ENCODE measurements at places on chromosomes 7 and 10.

DNA sequence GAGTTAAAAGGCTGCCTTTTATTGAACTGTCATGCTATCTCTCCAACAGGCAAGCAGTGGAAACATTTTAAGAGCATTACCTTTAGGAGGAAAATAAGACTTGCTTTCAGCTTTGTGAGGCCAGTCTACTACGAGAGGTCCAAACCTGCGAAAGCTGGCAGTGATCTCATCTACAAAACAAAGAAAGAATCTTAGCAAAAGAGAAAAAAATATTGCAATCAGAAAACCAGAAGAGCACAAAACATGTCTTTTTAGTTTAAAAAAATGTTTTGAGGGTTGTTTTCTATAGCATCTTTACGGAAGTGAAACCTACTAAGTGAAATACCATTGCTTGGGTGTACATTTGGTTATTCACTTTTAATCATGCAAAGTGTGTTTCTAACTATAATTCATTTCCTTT is 147.9 kb downstream of the CPEB3 start:
- no peak for DNase-seq

DNA sequence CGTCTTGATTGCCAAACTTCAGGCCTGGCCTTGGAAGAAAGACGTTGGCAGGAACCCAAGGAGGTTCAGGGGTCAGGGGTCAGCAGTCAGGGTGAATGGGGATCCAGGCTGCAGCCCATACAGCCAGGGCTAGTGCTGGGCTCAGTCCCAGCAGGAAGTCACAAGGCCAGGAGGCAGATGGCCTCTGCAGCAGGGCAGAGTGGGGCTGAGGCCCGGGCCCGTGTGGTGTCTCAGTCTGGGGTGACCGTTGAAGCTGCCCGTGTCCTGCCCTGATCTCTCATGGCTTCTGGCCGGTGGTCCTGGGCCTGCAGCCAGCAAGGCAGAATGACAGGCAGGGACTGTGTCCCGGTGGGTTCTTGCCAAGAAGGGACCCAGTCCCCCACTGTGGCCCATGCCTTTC is 26.6 kb upstream of the PURB start:
- no peak for DNase-seq

DNA sequence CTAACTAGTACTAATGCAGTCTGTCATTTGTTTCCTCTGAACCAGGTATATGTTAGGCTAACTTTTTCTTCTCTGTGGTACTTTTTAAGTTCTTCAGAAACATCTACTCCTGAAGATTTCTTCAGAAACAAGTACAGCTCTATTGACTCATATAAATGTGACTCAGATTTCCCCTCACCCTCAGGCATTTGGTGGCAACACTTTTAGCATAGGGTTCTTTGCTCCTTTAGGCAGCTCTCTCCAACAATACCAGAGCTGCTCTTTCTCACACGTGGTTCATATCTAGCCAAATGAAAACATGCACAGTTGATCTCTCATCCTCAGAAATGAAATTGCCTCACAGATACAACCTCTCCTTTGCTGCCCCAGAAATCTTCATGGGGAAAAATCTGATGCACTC is 939.8 kb downstream of the SORCS1 start:
- no peak for DNase-seq

- peak; percentile 57 for DNase-seq
Observed at GRCh38 chr10:20004087-20004523, 187.9 kb downstream of the PLXDC2 start.

DNA sequence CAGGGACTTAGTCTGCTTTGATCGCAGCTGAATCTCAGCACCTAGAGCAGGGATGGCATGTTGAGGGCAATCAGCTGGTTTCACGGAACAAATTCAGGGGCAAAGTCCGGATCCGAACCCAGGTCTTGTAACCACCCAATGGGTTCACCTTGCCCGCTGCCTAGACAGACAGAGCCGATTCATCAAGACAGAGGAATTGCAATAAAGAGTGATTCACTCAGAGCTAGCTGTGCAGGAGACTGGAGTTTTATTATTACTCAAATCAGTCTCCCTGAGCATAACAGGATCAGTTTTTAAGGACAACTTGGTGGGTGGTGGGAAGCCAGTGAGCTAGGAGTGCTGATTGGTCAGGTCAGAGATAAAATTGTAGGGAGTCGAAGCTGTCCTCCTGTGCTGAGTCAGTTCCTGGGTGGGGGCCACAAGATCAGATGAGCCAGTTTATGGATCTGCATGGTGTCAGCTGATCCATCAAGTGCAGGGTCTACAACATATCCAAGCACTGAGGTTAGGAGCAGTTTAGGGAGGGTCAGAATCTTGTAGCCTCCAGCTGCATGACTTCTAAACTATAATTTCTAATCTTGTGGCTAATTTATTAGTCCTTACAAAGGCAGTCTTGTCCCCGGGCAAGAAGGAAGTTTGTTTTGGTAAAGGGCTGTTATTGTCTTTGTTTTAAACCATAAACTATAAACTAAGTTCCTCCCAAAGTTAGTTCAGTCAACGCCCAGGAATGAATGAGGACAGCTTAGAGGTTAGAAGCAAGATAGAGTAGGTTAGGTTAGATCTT is 43.5 kb upstream of the CHST3 start:
- no peak for DNase-seq

- no peak for DNase-seq
Observed at GRCh38 chr7:2461268-2462026, 14.8 kb downstream of the GRIFIN start.

- DNase-seq, result peak; percentile 29
Observed at GRCh38 chr7:123747620-123748141, 1.1 kb downstream of the WASL start.

GRCh38 chr10:124157271-124157681 is 63.9 kb upstream of the CHST15 start:
- DNase-seq, result no peak

GRCh38 chr10:33419311-33419710 is 84.8 kb upstream of the NRP1 start:
- DNase-seq, result no peak

DNA sequence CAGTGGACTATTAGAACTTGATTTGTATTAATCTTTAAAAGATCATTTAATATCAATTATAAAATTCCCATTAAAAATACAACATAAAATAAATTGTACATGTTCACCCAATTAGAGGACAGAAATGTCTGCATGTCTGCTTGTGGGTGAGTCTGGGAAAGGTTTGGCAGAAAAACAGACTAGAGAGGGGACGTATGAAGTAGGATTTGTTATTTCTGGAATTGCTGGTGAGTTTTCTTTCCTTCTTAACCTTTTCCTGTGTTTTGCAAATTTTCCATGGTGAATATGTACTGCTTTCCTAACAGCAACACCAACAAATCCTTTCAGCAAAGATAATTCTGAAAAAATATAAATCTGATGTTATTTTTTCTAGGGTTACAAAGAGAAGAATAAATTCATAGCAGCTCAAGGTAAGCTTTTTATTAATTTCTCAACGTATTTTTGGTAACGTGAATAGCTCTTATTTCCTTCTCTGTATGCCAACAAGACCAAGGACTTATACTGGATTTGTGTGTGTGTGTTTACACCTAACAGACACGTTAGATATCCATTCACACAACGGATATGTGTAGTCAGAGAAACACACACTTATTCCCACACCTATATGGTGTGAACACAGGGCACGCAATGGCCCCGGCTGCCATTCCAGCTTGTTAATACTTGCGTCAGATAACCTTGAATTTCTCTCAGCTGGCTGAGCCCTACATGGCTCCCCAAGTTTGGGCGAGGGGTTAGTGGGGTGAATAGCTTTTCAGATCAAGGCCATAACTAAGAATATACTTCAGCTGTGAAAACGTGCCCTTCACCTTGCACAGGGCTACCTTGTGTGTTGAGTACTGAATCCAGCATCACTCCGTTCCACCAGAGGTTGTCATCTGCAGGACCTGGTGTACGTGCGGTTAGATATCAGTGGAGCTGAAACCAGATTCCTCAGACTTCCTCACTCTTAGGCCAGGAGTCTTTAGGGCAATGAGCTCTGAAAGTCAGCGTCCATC is 64.6 kb downstream of the MKI67 start:
- DNase-seq, result no peak

DNA sequence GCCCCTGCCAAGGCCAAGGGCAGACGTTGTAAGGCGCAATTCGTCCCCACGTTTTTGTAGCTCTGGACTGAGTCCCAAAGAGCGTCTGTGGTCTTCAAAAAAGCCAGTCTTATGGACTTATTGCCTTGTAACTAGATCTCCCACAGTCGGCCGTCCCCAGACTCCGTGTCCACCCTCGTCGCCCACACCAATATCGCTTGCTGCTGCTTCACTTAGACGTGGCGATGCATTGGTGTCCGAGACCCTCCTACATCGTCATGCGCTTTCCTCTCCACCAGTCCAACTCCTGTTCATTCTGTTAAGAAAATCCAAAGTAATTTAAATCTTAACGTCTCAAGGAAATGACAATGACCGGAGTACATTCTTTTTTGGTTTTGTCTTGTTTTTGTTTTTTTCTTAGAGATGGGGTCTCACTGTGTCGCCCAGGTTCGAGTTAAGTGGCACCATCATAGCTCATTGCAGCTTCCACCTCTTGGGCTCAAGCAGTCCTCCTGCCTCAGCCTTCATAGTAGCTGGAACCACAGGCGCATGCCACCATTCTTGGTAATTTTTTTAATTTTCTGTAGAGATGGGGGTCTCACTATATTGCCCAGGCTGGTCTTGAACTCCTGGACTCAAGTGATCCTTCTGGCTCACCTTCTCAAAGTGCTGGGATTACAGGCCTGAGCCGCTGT is 851 bp downstream of the KIFBP start:
- DNase-seq, result no peak

DNA sequence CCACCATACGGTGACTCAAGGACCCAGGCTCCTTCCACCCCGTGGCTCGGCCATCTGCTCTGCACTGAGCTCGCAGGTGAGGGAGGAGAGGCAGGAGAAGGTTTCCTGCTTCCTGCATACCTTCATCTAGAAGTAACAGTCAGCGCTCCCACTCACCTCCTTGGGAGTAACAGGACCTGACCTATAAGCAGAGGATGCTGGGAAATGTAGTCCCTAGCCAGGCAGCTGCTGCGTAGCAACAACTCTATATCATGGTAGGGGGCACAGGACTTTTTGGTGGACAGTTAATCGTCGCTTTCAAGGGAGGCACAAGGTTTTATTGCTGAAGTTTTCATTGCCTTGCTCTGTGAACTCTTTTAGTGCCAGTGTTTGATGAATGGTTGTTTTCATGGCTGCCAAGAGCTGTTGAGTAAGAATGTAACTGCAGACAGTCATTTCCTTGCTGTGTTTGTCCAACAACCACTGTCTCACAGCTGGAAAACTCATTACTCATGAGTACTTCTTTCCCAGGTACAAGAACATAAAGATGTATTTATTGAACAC is 10.2 kb upstream of the ZFYVE27 start:
- no peak for DNase-seq

GRCh38 chr7:115827305-115828045 is 203.1 kb downstream of the TFEC start:
- no peak for DNase-seq

DNA sequence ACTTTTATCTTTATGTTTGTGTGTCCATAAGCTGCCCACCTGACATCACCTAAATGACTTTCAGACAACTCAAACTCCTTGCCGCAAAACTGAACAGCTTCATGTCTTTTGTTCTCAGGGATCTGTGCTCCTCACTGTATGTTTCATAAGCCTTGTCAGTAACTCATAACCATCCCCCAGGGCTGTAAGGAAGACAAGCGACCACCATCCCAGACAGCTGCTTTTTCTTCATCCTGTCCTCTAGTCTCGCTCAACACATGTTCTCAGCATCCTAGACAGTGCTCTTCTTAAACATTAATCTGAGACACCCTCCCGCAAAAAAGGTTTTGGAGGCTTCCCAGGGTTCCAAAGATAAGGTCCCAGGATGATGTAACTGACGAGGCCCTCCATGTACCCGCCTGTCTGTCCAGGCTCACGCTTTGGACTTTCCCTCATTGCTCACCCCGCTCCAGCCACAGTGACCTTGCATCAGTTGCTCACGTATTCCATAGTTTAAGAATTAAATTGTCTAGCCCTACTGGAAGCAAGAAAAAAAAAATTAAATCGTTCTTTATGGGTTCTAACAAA is 69.8 kb downstream of the MAP3K8 start:
- DNase-seq, result no peak

GRCh38 chr7:95921543-95921942 is 149.2 kb downstream of the DYNC1I1 start:
- DNase-seq, result no peak

DNA sequence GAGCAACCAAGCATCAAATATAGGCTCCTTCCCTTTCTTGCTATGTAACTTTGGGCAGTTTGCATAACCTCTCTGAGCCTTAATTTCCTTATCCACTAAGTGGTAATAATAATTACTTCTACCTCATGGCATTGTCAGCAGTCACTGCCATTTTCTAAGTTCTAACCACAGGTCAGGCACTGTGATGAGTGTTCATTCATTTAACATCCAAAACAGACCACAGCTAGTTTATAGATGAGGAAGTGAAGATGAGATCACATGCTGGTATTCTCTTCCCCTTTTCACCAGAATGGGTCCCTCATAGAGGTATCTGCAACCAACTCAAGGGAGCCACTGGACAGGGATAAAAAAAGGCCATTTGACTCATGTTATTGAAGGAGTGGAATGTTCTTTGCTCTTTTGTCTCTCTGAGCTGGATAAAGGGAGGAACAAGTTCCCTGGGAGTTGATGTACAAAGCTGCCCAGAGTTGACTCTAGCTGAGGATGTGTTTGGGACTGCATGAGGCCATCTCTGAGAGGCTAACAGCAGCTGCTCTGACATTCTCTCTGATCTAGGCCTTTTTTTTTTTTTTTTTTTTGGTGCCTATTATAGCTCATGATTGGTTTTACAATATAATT is 65.0 kb downstream of the DNAJC12 start:
- no peak for DNase-seq

GRCh38 chr10:68121852-68122251 is 12.6 kb downstream of the MYPN start:
- DNase-seq, result no peak

GRCh38 chr7:143846692-143847091 is 55.3 kb downstream of the TCAF1 start:
- DNase-seq, result no peak

DNA sequence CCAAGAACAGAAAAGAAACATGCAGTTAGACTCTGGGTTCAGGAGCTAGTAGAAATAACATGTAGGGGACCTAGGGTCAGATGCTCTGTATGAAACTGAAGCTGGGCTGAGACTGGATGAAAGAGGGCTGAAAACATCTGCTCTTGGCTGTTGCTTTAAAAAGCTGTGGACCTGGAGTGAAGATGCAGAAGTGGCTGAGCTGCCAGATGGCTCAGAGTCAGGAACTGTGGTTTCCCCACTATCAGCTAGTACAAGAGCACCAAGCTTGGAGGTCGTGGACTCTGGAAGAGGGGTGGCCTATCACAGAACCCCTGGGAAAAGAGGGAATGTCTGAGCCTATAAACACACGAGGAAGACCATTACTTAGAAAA is 5.9 kb downstream of the ADK start:
- DNase-seq, result no peak

- no peak for DNase-seq
Observed at GRCh38 chr10:125091891-125092290, 68.5 kb downstream of the CTBP2 start.

All from CD4-positive, alpha-beta T cell treated with Interleukin-1 beta for 1 hour (primary cell).